CMK (cell line): ENCODE measurements at places on chromosomes 12 and 14.

- DNase-seq, result no peak
These were observed 53.2 kb downstream of the GOLGA5 start for GRCh38 chr14:92847278-92847677.

GRCh38 chr12:31221551-31221945, 104.4 kb downstream of the SINHCAF start:
- no peak for DNase-seq

DNA sequence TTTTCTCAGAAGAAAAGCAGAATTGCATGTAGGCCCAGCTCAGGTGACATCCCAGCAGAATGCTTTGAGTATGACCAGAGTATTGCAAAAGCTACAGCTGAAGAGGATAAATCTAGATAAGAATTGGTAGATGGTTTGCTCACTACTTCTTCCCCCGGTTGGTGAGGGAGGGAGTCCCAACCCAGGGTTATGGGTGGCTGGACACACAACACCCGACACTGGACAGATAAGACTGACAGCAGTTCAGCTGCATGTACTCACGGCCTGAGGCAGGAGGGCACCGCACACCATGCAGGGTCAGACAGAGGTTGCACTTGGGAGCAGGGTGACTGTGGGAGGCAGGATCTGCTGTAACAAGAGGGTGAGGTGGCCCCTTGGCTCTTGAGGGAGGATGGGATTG, 1.7 kb upstream of the CLEC4C start:
- no peak for DNase-seq

GRCh38 chr14:79510659-79511058, 700.6 kb downstream of the DIO2 start:
- no peak for DNase-seq

DNA sequence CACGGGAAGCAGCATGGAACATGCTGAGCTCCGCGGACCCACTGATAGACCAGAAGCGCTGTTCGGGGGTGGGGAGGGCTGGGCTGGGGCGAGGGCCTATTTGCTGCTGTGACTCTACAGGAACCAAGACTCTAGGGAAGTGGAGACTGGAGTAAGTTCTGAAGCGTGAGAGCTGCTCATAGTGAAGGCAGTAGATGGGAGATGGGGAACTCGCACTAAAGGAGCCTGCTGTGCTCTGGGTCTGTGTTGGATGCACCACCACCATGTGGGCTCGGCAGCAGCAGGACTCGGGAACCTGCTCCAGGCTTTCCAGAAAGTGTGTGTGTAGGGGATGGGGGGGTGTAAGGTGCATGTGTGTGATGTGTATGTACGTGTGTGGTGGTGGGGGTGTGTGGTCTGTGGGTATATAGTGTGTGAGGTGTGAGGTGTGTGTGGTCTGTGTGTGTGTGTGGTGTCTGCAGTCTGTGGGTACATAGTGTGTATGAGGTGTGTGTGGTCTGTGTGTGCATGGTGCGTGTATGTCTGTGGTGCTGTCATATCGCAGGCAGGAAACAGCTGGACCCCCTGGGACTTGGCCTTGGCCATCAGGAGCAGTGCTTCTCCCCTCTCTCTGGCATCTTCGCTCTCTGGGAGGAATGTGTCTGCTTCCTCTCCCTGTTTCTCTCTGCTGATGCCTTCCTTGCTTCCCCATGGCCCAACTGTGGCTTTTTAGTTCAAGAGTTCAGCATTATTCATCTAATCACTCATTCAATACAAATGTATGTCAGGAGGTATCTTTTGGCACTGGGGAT, 378.9 kb downstream of the FUT8 start:
- DNase-seq, result no peak

- DNase-seq, result no peak
These were observed 202.2 kb upstream of the DCN start for GRCh38 chr12:91384806-91385205.

DNA sequence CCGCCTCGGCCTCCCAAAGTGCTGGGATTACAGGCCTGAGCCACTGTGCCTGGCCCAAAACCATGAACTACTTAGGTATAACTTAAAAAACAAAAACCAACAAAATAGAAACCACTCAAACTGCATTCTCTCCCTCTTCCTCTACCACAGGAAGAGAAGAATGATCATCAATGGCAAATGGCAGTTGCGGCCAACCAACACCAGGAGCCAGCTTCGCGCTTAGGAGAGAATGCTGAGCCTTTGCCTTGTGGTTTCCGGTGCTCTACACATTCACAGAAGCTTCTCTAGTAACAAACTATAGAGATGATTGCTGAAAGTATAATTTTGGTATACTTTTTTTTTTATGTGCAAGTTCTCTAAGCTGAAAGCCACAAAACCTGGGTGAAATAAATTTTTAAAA, 17.1 kb downstream of the CATSPERB start:
- no peak for DNase-seq
